Motor neuron (in vitro differentiated cells): ENCODE measurements at places on chromosomes 7 and 10. TPM values are rescaled to one million over a fixed set of nuclear protein-coding genes. Genes with fewer than 3 reads are reported as not detected.

The VENTX gene
- 0.16 TPM in 1 of 2 replicates, not detected in the other for total RNA-seq

The RELN gene
- total RNA-seq: 59.7 and 99.2 TPM in 2 replicates

The SH2B2 gene
- total RNA-seq: 2.0 and 2.5 TPM in 2 replicates

The SEMA4G gene
- 10.5 and 11.8 TPM in 2 replicates for total RNA-seq

The CUEDC2 gene
- 69.0 and 72.0 TPM in 2 replicates for total RNA-seq
